SHP77 treated with DMSO at 0.1 percent for 48 hours (cell line): ENCODE measurements at places on chromosomes 16 and 17.

GRCh38 chr16:23968176-23968575 lies 132.4 kb downstream of the PRKCB start:
- DNase-seq: no peak

DNA sequence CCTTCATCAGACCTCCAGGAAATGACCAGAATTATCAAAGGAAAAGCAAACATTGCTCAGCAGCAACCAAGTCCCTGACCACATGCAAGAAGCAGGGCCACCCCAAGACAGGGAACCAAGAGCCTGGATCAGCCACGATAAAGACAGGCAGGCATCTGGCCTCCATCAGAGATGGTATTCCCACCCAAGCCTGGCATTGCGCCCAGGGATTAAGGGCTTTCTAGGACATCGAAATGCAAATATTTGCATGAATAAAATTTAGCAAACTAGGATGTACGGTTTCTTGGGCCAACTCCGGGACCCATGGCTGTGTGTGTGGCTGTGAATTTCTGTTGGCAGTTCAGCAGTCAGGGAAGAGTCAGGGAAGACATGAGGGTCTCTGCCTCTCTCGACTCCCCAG lies 241.4 kb upstream of the DYNLRB2 start:
- no peak for DNase-seq

DNA sequence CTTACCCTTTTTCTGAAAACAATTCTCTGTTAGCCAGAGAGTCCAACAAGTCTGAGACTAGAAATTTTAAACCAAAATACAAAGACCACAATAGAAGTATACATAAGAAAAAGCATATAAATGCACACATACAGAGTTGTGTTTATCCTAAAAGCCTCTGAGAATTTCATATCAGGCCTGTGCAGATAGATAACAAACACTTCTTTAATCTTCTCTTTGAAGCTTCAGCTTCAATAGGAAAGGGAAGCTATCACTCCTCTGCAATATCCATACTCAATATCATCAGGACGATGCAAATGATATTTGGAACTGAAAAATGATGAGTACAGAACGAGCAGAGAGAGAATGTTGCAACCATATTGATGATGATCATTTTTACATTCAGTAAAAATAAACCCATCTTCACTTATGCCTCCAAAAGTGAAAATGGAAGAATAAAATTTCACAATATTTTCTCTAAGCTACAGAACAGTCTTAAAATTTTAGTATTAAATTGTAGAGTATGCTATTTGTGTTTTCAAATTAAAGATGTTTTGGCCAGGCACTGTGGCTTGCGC lies 61.6 kb downstream of the SKAP1 start:
- no peak for DNase-seq

- DNase-seq: peak; percentile 15
These were observed 7.7 kb upstream of the NPIPB2 start for GRCh38 chr16:11949527-11949926.

GRCh38 chr17:48553190-48553547 lies 8.3 kb upstream of the HOXB2 start:
- DNase-seq: no peak

DNA sequence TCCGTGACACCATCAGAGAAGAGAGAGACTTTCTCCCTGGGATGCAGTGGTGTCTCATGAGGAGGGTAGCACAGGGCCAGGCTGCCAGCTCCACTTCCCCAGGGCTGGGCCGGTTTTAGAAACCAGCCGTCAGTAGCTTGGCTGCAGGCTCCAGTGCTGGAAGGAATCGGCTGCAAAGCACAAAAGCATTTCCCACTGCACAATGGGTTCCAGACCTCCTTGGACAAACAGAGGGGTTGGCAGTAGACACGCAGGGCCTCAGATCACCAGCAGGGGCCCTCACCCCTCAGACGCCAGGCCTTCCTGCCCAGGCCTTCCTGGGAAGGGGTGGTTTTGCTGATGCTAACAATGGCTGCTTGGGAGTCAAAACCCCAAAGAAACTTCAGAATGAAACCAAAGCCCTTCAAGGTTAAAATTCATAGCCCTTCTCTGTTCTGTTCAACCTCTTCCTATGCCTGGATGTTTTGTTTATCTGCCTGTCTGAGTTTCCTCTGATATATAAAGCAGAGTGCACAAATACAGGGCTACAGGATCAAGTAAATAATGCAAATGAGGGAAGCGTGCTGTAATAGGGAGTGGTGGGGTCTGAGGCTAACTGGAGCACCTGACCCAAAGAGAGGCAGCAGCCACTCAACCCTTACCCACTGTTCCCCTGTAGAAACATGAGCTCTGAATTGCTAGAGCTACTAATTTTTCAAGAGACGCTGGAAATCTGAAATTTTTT lies 26.2 kb downstream of the TEKT5 start:
- no peak for DNase-seq

DNA sequence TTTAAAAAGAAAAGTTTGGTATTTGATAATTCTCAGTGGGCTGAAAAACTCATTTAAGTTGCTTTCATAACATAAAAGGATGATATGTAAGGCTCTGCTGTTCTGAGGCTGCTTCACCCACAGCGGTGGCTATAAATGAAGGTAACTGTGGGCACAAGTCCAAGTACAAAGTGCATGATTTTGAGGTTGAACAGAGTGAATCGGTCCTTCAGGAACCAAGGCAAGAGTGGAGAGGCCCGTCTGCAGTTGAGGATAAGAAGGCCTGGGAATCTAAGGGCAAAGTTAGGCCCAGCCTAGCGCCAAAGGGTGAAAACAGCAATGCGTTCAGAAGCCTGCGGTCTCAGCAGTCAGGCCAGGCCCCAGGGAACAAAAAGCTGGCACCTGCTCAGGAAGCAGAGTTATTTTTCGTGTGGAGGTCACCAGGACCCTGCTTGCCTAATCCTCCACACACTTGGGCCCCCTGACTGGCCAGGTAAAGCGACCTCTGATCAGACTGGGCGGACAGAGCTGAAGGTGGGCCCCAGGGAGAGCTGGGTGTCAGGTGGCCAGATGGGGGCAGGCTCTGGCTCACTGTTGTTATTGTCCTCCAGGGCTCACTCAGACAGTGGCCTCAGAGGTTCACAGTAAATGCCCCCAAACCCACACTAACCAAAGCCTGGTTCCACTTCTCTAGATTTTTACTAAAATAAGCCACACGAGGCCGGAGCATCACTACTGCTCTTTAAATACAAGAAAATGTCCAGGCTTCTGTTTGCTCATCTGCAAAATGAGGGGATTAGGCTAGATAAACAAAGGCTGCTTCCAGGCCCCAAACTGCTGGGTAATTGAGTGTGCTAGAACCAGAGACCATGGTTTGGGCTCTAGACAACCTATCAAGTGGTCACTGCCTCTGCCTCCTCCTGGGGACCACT lies 46.5 kb downstream of the TEX2 start:
- peak; percentile 18 for DNase-seq

GRCh38 chr17:63930951-63931575 lies 1.1 kb downstream of the CD79B start:
- no peak for DNase-seq

GRCh38 chr17:70882504-70882903 lies 713.2 kb downstream of the KCNJ2 start:
- DNase-seq: no peak

GRCh38 chr17:56912105-56912999 lies 1.5 kb downstream of the TRIM25 start:
- DNase-seq: no peak

- peak; percentile 27 for DNase-seq
These were observed 3.2 kb upstream of the METRN start for GRCh38 chr16:711548-712320.

DNA sequence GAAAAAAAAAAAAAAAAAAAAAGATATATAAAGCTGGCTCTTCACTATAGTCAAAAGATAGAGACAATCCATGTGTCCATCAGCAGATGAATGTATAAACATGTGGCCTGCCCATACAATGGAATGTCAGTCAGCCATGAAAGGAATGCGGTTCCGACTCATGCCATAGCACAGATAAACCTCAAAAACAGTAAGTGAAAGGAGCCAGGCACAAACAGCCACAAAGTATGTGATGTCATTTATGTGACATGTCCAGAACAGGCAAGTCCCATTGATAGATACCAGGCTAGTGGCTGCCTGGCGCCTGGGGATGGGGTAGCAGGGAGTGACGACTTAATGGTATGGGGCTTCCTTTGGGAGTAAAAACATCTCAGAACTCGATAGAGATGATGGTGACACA lies 155.7 kb downstream of the CMIP start:
- DNase-seq: no peak

DNA sequence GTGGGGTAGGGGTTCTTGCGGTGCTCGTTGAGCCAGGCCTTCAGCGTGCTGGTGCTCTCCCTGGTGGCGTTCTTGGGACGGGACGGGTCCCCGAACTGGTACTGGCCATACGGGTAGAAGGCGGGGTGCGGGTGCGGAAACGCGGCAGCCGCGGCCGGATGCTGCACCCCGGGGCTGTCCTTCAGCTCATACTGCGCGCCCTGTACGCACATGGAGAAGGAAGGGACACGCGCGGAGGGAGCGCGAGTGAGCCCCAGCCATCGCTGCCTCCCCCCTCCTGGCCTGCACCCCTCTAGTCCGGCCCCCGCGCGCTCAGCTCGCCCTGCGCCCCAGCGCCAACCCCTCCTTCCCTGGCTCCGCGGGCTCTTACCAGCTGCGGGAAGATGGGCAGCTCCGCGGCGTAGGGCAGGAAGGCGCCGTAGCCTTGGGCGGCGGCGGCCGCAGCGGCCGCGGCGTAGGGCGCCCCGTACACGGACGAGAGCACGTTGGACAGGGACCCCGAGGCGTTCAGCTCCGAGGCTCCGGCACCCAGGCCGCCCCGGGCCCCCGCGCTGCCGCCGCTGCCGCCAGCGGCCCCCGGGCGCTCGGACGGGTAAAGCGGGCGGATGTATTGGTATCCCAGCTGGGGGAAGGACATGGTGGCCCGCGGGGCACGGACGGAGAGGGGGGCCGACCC lies 1.0 kb downstream of the IRX3 start:
- DNase-seq: no peak

GRCh38 chr17:7393613-7394451 lies 493 bp downstream of the PLSCR3 start:
- DNase-seq: no peak

DNA sequence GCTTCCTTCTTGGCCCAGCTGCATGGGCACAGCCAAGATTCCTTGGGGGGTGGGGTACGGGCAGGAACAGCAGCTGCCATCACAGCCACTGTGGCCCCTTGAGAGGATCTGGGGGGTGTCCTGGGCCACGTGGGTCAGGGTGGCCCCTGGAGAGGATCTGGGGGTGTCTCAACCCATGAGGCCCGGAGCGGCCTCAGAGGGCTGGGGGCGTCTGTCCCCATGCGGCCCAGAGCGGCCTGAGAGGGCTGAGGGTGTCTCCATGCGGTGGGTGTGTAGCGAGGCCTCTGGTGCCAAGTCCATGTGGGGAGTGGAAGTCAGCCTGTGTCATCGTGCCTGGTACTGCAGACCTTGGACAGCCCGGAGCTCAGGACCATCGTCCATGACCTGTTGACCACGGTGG lies 13.7 kb downstream of the TSC2 start:
- DNase-seq: no peak

GRCh38 chr17:36921095-36921851 lies 16.0 kb upstream of the LHX1 start:
- DNase-seq: no peak

DNA sequence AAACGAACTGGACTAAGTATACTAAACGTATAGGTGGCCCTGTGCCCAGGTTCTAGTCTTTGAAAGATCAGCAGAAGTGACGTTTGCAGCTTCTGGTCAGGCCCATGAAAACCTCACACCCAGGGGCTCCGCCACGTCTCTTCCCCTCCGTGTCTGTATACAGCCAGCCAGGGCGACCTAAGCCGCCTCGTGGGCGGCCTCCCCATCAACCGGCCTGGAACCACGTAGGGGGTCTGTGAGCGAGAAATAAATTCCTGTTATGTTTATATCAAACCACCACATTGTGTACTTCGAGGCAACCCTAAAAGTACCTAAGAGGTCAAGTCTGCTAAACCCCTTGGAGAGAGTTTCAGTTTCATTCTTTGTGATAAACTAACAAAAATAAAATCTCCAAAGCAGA lies 6.8 kb downstream of the TK1 start:
- DNase-seq: no peak

- DNase-seq: no peak
These were observed 9.7 kb downstream of the NUPR1 start for GRCh38 chr16:28529124-28529523.

DNA sequence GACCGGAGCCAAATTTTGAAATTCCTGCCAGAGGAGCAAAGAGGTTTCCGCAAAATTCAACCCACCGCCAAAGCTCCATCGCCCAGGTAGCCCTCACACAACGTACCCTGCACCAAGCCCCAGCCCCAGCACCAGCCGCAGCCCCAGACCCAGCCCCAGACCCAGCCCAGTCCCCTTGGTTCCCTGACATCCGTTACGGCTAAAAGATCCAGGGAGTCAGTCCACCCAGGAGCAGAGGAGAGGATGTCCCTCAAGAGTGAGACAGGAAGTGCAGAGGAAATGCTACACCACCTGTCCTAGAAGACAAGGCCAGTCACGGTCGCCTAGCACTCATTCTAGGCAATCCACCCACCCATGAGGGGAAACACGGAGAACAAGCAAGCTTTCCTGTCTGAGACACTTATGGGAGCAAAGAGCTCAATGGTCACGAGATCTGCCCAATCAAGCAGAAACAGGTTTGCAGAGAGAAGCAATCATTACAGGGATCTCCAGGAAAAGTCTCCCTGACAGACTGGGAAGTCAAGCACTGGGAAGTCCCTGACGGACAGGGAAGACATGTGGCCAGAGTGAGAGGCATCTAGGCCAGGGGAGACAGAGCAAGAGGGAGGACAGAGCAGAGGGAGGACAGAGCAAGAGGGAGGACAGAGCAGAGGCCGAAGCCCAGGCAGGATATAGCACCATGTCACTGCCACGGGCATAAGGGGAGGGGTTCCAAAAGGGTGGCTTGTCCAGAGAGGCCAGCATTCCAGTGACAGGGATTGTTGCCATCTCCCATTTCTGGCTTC lies 15.0 kb upstream of the KCNJ18 start:
- DNase-seq: no peak

- DNase-seq: no peak
These were observed 7.4 kb upstream of the TMEM220 start for GRCh38 chr17:10737168-10737622.

DNA sequence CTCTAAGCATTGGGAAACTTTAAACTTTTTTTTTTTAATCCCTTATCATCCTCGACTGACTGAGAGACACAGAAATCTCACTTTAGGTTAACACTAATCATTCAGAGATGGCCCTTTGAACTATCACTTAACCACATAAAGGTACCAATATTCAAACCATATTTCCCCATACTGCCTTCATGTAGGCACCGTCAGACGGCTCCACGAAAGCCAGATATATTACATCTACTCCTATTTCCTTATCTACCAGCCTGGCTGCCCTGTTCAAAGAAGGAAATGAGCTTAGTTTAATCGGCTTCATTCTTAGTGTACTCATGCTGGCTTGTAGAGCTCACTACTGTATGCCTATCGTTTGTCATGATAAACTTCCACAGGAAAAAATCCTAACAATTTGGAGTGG lies 270.9 kb downstream of the CEP112 start:
- no peak for DNase-seq

GRCh38 chr17:82548681-82549303 lies 29.3 kb downstream of the FOXK2 start:
- DNase-seq: no peak

DNA sequence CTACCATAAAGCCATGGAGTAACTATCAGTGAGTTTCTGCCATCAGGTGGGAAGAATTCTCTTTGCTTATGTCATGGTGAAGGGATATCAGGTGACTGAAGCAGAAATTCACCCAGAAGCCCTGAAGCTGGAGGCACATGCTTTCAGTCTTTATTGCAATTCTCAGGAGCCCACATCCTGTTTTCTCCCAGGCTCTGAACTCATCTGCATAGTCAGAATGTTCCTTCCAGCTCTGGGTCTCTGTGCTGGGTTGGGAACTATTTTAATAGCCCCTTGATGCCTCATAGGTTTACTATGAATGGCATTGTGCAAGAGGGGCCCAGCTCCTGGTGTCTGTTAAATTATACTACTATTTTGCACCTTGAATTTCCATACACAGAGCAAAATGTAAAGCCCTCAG lies 198.4 kb upstream of the SOX9 start:
- no peak for DNase-seq
